ENCODE measurements at places on chromosomes 5 and 9.

DNA sequence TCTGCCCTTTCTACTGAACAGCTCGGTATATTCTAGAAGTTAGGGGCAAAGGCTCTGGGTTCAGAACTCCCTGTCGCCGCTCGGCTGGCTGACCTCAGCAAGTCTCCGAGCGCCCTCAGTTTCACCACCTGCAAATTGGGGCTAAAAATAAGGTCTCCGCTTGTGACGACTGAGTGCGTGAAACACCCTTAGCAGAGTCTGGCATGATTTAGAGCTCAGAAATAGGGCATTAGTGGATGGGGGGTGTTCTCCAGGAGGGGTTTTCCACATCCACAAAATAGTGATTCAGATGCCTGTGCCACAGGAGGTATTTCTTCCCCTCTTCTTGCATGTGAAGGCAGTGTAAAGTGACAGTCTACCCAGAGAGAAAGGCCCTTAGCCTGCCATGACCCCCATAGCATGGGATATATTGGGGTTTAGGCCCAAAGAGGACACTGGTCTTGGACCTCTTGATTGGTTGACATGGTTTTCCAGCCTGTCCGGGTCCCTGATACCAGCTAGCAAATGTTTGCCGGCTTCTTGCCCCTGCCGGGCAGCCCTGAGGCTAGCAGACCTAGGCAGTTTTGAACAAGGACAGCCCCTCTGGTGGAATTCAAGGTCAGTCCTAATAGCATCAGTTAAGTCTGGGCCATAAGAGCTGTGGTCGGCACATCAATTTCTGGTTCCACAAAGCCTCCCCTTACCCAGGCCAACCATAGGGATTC, 1.4 kb downstream of the ERGIC1 start:
- no peak for DNase-seq
- no peaks in the 10 kb centered on the region for H3K36me3 ChIP-seq
- H3K27ac ChIP-seq: no peak overlapping the region
- H3K4me1 ChIP-seq: peaks cover 16% of the 10 kb centered on the region

GRCh38 chr9:134807716-134808446, 72.7 kb upstream of the FCN2 start:
- H3K36me3 ChIP-seq: no peaks in the 10 kb centered on the region
- no peak for DNase-seq
- no peaks in the 10 kb centered on the region for H3K4me1 ChIP-seq
- H3K27me3 ChIP-seq: peaks cover 97% of the 10 kb centered on the region

GRCh38 chr9:69122549-69123141, 51.4 kb upstream of the TJP2 start:
- DNase-seq: peak; percentile 88
- peak overlapping the region; percentile 99 for H3K27ac ChIP-seq
- H3K27me3 ChIP-seq: no peaks in the 10 kb centered on the region
- H3K36me3 ChIP-seq: peaks cover 5% of the 10 kb centered on the region
- H3K4me3 ChIP-seq: peak overlapping the region; percentile 83

DNA sequence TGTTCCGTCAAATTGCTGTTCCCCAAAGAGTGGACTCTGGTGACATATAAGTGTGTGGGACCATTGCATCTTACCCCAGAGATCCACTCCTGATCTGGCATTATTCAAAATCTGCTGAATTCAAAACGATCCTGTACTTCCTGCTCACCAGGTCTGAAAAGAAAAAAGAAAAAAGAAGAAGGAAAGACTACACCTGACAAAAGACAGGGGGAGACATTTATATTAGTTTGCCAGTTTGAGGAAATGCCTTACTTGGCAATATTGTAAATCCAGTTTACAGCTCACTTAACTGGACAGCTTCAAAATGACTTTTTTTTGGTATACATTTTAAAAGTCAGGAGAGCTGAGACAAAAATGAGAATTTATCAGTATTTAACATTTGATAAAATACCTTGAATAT, 15.0 kb upstream of the GRHPR start:
- H3K27ac ChIP-seq: no peak overlapping the region
- no peak overlapping the region for H3K4me3 ChIP-seq
- H3K36me3 ChIP-seq: no peaks in the 10 kb centered on the region
- no peak for DNase-seq
- H3K4me1 ChIP-seq: peaks cover 67% of the 10 kb centered on the region
- no peaks in the 10 kb centered on the region for H3K27me3 ChIP-seq

GRCh38 chr9:106503759-106504158, 359.2 kb upstream of the ZNF462 start:
- no peak for DNase-seq
- H3K4me3 ChIP-seq: no peak overlapping the region
- no peaks in the 10 kb centered on the region for H3K4me1 ChIP-seq
- no peaks in the 10 kb centered on the region for H3K27me3 ChIP-seq

DNA sequence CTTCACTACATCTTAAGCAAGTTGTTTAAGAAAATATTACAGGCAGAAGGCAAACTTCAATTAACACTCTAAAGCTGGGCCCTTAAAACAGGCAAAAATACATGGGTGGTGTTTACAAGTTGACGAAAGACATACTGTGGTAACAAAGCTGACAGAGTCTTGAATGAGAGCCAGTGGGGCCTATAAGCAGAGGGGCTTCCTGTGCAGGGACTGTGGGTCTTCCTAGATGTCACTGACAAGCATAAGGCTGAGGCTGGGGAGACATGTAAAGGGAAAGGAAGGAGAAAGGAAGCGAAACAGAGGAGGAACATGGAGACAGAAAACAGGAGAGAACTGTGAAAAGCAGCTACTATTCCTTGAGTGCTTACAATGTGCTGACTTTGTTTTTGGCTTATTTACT, 308.0 kb upstream of the RPS23 start:
- H3K36me3 ChIP-seq: no peaks in the 10 kb centered on the region
- H3K4me1 ChIP-seq: no peaks in the 10 kb centered on the region
- H3K27ac ChIP-seq: no peak overlapping the region
- no peaks in the 10 kb centered on the region for H3K27me3 ChIP-seq
- no peak for DNase-seq
